ENCODE measurements at places on chromosomes 5 and 9.

- DNase-seq: no peak
These were observed 123.3 kb downstream of the MLLT3 start for GRCh38 chr9:20499013-20499412.

DNA sequence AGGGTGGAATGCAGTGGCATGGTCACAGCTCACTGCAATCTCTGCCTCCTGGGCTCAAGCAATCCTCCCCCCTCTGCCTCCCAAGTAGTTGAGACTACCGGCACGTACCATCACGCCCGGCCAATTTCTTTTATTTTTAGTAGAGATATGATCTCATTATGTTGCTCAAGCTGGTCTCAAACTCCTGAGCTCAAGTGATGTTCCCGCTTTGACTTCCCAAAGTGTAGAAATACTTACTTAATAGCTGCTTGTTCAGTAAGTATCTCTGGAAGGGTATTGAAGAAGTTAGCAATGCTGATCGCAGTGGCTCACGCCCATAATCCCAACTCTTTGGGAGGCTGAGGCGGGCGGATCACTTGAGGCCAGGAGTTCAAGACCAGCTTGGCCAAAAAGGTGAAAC is 35.7 kb upstream of the PLIN2 start:
- DNase-seq: no peak

DNA sequence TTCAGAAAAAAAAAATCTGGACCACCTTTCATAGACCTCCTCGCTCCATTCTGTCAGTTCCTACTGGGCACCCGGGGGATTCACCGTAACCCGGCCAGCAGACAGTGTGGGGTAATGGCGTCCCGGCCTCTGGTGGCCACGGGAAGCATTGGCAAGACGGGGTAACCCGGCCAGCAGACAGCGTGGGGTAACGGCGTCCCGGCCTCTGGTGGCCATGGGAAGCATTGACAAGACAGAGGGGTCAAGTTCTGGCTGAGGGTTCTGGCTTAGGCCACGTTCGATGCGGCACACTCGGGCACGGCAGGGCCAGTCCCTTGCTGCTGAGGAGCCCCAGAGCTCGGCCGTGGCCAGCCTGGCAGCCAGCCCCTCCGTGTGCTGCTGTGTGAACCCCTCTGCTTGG is 116.2 kb upstream of the RAPGEF1 start:
- DNase-seq: no peak

- no peak for DNase-seq
These were observed 44.5 kb upstream of the ORM1 start for GRCh38 chr9:114278356-114278755.

GRCh38 chr5:171750311-171750788 is 35.3 kb upstream of the SMIM23 start:
- no peak for DNase-seq

DNA sequence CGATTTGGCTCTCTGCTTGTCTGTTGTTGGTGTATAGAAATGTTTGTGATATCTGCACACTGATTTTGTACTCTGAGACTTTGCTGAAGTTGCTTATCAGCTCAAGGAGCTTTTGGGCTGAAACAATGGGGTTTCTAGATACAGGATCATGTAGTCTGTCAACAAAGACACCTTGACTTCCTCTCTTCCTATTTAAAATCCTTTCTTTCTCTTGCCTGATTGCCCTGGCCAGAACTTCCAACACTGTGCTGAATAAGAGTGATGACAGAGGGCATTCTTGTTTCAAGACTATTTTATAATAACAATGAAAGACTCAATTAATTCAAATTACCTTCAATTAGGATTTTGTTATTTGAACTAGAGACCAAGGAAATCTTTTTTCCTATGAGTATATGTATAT is 692.5 kb downstream of the PRR16 start:
- no peak for DNase-seq

DNA sequence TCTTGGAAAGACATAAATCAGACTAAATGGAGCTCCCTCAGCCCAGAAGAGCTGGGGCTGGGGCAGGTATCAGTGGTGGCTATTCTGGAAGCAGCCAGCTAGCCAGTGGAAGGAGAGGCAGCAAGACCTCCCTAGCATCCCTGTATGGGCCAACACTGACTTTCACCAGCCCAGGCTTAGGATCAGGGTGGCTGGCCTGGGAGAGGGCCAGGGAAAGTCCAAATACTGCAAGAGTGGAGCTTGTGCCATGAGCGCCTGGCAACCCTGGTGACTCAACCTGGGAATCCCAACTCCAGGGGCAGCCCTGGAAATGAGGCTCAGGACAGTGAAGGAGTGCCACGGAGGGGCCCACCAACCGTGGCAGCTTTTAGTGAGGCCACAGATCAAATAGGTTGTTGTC is 7.6 kb upstream of the IRF1 start:
- DNase-seq: peak; percentile 9

- no peak for DNase-seq
These were observed 24.8 kb downstream of the PLPP1 start for GRCh38 chr5:55509796-55510522.

DNA sequence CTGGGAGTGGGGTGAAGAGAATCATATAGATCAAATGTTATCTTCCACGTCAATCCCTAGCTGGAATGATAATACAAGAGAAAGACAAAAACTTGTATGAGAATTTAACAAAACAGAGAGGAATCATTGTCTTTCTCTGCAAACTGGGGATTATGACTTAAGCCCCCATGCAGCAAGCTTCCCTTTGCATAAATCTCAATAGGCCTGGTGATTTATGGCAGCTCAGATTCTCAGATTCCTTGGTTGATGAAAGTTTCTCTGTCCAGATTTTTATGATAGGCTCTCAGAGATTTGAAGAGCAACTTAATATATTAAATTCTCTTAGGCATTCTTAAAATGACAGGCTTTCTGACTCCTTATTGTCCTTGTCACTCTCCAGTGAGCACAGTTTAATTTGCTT is 56.0 kb downstream of the RASGRF2 start:
- no peak for DNase-seq

- peak; percentile 66 for DNase-seq
These were observed 43.1 kb downstream of the TMEM174 start for GRCh38 chr5:73215891-73216610.

GRCh38 chr9:109450346-109450745 is 47.8 kb downstream of the PTPN3 start:
- DNase-seq: no peak

DNA sequence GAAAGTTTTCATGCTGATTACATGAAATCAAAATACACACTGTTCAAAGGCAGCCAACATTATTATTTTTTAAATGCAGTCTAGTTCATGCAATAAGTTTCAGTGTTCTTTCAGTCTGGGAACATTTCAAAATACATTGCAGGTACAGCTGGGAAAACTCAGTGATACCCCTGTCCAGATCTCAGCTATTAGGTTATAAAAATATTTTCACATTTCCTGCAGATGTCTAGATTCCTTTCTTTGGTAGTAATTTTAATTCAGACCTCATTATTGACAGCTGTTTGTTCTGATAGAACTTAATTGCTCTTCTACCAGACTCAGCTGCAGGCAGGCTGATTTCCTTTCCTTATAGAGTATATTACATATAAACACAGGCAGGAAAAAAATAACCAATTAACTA is 556.8 kb upstream of the DMAC1 start:
- no peak for DNase-seq

GRCh38 chr5:128597156-128597555 is 59.1 kb upstream of the FBN2 start:
- no peak for DNase-seq

GRCh38 chr9:135134268-135135022 is 47.0 kb downstream of the OLFM1 start:
- no peak for DNase-seq

- no peak for DNase-seq
These were observed 24.8 kb downstream of the PPP3R2 start for GRCh38 chr9:101569741-101570501.

GRCh38 chr9:126228111-126228780 is 98.4 kb upstream of the MVB12B start:
- DNase-seq: no peak

- DNase-seq: no peak
These were observed 9.6 kb downstream of the SLC9A3 start for GRCh38 chr5:514673-515072.

DNA sequence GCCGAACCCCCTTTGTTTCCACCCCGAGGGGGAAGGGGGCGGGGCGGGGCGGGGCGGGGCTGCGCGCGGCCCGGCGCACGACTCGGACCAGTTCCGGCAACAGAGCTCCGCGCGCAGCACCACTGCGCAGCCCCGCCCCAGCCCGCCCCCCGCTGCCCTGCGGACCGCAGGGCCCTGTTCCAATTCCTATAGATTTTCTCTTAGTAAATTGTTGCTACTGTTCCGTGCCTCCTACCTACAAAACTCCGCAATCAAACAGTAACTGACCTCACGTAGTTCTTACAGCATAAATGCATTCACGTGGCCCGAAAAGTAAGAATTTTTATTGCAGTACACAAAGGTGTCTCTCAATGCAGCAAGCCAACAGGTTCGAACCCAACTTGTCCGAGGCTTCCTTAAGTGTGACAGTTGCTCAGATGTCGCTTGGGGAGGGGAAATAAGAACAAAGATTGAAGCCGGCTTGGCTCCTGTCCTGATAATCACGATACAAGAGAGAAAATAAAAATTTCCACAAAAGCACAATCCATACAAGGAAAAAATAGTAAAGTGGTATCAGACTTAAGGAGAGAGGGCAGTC is 1.2 kb upstream of the RNF38 start:
- DNase-seq: no peak

DNA sequence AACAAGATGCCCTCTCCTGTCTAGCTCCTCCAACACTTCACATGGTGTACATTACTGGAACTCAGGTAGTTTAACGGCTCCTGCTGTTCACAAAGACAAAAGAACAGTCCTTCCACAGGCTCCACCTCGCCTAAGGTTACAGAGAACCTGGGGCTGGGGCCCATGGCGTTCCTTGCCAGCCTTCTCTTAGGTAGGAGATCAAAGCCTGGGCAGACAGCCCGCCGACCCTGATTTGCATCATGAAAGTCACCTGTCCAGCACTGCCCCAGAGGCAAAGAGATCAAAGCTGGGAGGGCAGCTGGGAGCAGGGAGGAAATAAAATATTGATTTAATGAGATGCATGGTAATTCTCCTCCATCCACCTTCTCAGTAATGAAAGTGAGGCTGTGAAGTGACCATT is 115.0 kb upstream of the SLIT3 start:
- no peak for DNase-seq

All from activated naive CD4-positive, alpha-beta T cell treated with anti-CD3 and anti-CD28 coated beads, Interleukin-2, amount 50 U/mL, for 16 hours (primary cell).